ENCODE measurements at places on chromosomes 6 and 20.

GRCh38 chr6:39037082-39037508 is 11.5 kb upstream of the GLP1R start:
- DNase-seq, result no peak

DNA sequence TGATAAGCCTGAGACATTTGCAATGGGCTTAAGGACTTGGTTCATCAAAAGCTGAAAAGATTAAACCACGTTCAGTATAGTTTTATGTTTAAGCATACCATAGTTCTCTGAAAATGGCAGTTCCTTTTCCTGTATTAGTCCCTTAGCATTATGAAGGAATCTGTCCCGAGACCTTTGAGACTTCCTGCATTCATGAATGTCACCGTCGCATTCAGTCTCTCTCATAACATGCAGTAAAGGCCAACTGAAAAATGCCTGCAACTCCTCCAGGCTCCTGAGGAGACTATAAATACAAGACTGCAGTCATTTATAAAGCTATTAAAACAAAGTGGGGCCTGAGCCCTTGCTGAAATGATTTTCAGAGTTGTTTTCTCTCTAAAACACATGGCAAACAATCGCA is 129.1 kb downstream of the SYCP2 start:
- no peak for DNase-seq

DNA sequence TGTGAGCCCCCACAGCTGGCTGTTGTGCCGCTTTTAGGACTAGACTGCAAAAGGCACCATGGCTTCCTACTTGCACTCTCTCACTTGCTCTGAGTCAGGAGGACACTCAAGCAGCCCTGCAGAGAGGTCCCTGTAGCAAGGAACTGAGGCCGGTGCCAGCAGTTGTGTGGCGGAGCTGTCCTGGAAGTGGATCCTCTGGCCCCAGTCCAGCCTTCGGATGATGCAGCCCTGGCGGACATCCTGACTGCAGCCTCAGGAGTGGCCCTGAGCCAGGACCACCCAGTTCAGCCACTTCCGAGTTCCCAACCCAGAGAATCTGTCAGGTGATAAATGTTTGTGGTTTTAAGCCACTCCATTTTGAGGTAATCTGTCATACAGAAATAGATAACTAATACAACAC is 17.5 kb downstream of the CTCFL start:
- peak; percentile 8 for DNase-seq

DNA sequence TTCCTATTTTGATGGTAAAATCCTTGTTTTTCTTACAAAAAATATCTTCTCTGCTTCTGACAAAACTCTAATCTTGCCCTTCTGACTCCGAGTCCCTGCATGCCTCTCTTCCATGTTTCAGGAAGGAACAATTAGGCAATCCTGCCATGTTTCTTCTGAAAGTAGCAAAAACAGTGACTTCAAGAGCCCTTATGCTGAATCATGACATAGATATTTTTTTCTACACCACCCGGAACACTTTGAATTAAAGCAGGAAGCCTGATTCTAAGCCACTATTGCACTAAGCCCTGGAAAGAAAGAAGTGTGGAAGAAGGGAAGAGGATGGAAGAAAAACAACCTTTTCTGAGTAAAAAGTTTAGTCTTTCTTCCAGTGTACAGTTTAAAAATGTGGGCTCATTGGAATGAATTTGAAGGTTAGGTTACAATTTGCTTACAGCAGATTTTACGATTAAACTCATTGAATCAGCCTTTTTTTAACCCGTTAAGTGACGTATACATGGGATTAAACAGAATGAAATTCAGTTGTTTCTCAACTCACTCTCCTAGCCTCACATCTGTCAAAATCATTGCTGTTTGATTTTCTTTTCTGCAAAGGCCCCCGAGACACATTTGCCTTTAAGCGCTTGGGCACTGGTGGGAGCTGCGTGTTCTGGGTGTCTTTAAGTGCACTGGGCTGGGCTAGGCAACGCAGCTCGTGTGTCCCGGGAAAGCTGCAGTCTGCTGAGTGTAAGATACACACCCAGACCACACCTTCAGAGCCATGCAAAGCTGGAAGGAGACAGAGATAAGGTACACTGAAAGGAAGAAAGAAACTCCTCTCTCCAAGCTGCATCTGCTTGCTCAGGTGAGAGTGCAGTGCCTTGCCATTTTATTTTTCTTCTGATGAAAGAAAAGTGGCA is 159.4 kb upstream of the CITED2 start:
- DNase-seq, result no peak

- DNase-seq, result no peak
Observed at GRCh38 chr6:114764866-114765265, 422.0 kb upstream of the HS3ST5 start.

GRCh38 chr6:150417899-150418826 is 49.4 kb downstream of the IYD start:
- no peak for DNase-seq

Data from NCI-H446 treated with DMSO at 0.1 percent for 48 hours (cell line).